ENCODE measurements at places on chromosomes 13 and 19.

DNA sequence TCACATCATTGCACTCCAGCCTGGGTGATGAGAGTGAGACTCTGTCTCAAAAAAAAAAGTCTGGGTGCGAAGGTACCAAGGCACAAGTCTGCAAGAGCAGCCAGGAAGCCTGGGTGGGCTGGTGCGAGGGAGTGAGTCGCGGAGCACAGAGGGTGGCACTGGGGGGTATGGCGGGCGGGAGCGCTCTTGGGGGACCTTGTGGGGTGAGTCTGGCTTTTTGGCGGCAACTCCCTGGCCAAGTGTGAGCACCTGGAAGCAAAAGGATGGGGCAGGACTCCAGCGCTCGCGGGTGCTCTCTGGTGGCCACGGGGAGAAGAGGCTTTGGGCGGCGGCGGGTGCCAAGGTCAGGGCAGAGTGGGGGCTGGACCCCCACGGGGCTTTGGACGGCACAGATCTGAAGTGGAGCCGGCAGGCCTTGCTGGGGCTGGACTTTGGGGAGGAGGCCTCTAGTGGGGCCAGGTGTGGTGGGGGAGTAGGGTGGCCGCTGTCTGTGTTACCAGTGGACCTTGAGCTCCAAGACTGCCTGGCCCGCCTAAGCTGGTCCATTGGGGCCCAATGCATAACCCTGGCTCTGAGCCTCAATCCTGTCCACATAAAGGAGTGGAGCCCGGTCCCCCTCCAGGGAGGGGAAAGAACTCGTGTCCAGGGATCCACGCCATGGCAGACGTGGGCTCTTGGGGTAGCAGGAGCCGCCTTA, 1.6 kb downstream of the P2RY11 start:
- DNase-seq = no peak

DNA sequence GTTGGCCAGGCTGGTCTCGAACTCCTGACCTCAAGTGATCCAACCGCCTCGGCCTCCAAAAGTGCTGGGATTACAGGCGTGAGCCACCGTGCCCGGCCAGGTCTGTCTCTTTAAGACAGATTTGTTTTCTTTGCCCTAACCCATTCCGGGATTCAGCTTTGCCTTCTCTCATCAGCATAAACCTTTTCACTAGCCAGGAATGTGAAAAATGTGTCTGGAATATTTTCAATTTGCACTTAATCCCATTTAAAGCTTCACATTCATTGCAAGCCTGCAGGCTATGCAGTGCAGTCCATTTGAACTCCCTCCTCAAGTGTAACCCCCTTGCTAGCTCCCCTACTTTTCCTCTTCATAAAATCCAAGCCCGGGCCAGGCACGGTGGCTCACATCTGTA, 880 bp upstream of the TMEM160 start:
- no peak for DNase-seq

- DNase-seq = peak; percentile 87
Observed at GRCh38 chr19:46958532-46958931, 61.1 kb upstream of the NPAS1 start.

- DNase-seq = no peak
Observed at GRCh38 chr19:11208561-11209471, 11.5 kb upstream of the KANK2 start.

GRCh38 chr19:750640-751423, at the start of gene MISP:
MISP (plus strand) TSS chr19:751112; CDS start chr19:756947, 5,835 bp downstream.
- no peak for DNase-seq

GRCh38 chr19:5045956-5046338, 77.0 kb downstream of the KDM4B start:
- DNase-seq = no peak

DNA sequence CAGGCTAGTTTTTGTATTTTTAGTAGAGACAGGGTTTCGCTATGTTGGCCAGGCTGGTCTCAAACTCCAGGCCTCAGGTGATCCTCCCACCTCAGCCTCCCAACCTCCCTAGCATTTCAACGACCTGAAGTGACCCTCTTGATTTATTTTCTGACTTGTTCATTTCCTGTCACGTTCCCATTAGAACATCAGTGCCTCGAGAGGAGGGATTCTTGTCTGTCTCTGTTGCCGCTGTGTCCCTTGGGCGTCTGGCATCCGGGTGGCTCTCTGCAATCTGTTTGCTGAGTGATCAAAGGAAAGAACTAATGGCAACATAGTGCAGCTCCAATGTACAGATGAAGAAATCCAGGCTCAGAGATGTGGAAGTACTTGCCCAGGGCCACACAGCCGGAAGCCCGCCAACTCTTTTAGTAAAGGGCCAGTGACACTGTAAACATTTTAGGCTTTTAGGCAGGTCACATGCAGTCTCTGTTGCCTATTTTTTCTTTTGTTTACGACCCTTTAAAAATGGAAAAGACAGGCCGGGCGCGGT, 47.5 kb downstream of the NFIC start:
- DNase-seq = no peak

DNA sequence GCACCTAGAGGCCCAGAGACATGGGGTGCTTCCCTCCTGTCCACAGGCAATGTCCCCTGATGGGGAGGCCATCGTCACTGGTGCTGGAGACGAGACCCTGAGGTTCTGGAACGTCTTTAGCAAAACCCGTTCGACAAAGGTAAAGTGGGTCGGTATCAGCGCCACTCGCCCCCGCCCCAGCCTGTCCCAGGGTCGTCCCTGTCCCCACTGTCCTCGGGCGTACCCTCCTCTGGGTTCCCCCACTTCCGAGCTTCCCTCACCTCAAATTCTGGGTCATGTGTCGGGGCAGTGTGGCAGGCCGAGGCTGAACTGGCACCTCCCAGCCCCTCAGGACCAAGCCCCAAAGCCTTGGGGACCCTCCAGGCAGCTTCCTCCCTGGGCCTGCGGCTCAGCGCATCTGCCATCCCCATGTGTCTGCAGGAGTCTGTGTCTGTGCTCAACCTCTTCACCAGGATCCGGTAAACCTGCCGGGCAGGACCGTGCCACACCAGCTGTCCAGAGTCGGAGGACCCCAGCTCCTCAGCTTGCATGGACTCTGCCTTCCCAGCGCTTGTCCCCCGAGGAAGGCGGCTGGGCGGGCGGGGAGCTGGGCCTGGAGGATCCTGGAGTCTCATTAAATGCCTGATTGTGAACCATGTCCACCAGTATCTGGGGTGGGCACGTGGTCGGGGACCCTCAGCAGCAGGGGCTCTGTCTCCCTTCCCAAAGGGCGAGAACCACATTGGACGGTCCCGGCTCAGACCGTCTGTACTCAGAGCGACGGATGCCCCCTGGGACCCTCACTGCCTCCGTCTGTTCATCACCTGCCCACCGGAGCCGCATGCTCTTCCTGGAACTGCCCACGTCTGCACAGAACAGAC, 4.4 kb upstream of the TEKTIP1 start:
- no peak for DNase-seq

DNA sequence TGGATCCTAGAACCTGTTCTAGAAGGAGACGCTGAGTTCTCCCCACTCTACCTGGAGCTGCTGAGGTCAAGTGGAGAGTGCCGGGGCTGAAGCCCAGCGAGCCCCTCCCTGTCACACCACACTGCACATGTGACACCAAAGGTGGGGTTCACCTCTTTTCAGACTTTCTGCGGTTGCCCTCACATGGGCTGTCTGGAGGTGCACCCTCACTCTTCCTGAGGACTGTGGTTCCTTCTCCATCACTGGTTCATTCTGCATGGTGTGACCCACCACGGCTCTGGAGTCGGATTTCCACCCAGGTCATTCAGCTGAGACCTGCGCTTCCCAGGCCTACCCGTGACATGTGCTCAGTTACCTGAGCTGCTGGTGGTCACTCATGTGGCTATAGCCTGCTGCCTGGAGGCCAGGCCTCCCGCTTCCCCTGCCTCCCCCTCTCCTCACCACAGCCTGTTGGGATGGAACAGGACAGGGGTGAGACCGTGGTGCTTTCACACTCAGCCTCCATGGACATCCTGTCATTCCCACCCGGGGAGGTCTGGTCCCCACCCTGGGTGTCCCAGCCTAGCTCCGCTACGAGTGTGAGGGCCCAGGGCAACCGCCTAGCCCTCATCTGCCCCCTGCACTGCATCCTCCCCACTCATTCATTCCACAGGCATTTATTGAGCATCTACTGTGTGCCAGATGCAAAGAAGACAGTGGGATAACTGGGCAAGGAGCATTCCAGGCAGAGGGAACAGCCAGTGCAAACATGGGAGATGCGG, 605 bp upstream of the A1BG start:
- no peak for DNase-seq

- no peak for DNase-seq
Observed at GRCh38 chr13:43294412-43294811, 271.0 kb downstream of the DNAJC15 start.

GRCh38 chr19:14090509-14091080, at the start of gene SAMD1:
SAMD1 (minus strand) TSS chr19:14090751.
- DNase-seq = no peak

DNA sequence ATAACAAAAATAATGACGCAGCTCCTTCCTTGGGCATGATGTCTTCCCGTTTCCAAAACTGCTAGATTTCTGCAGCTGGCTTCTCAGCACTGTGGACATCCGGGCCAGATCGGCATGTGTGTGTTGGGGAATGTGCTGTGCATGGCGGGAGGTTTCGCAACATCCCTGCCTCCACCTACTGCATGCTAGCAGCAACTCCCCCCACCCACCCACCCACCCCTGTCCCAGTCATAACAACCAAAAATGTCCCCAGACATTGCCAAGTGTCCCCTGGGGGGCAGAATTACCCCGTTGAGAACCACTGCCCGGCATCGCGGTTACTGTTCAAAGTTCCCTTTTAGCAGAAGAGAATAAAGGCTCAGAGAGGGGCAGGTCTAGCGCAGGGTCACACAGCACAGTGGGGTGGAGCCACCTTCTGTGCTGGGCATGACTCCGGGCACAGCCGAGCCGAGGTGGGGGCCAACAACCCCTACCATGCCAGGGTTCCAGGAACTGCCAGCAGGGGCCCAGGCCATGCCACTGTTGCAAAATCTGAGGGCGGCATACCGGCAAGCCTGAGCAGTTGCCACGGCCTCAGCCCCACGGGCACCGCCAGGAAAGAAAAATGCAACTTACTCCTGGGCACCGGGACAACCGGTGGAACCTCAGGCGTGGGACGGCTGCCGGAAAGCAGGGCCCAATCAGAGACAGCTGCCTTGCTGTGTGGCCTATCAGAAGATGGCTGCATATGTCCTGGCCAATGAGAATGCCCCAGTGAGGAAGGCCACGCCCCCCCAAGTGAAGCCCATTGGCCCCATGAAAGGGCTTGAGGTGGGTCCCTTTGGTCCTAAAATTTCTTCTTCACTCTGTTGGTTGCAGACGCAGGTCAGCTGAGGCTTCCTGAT, 22.5 kb upstream of the NFIC start:
- DNase-seq = no peak

- DNase-seq = no peak
Observed at GRCh38 chr13:76023652-76024051, 387.5 kb downstream of the LMO7 start.

- no peak for DNase-seq
Observed at GRCh38 chr19:11964496-11964857, 363 bp upstream of the ZNF763 start.

GRCh38 chr13:64556376-64556775, 2673.8 kb downstream of the PCDH9 start:
- DNase-seq = no peak

DNA sequence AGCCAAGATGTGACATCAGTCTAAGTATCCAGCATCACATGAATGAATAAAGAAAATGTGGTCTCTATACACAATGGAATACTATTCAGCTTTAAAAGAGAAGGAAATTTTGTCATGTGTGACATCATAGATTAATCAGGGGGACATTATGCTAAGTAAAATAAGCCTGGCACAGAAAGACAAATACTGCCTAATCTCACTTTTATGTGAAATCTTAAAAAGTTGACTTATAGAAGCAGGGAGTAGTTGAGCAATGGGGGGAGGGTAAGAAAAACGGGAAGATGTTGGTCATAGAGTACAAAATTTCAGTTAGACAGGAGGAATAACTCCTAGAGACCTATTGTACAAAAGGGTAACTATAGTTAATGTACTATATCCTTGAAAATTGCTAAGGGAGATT, 10.4 kb upstream of the LCP1 start:
- DNase-seq = no peak

DNA sequence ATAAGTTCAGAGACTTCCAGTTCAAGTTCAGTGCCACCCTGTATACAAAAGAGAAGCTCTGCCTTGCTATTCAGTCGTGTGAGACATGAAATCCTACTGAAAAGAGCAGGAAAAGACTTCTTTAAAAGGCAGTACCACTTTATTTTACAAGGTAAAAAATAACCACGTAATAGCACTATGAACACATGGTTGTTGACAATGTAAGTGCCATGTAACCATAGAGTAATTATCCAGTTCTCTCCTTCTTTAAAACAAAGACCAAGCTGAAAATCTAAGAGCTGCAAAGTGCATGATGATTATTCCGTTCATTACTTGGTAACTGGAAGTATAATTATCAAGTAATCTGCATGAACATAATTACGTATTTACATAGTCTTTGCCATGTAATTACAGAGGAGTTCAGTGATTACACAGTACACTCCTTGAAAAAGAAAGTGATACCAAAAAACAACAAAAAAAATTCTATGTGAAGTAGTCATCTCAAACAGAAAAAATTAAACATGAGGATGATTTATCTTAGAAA, 288.7 kb downstream of the EFNB2 start:
- DNase-seq = no peak

DNA sequence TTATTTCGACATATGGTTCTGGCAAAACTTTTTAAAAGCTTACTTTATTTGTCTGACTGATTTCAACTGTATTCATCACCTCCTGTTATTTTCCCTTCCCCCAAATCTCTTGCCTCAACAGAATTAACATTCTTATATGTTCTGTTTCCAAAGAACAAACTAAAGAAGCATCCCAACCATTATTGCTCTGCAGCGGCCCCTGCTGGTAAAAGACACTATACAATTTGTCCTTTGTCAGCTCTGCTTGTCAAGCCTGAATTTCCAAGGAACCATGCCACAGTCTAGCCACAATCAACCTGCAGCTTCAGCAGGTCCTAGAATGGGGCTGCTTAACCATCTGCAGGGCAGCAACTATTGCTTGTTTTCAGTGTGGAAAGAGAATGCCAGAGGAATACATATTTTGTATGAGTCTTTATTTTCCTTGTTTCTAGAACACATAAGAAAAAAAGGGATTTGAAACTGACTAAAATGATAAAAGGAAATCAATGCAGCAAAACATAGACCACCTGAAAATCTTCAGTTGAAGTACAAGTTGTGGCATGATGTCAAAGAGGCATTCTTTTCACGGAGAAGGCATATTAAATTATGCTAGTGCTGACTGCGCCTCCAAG, 845.3 kb downstream of the DIAPH3 start:
- DNase-seq = peak; percentile 6
